ENCODE measurements at places on chromosomes 2 and 18. TPM values are rescaled to one million over a fixed set of nuclear protein-coding genes. Genes with fewer than 3 reads are reported as not detected.

DNA sequence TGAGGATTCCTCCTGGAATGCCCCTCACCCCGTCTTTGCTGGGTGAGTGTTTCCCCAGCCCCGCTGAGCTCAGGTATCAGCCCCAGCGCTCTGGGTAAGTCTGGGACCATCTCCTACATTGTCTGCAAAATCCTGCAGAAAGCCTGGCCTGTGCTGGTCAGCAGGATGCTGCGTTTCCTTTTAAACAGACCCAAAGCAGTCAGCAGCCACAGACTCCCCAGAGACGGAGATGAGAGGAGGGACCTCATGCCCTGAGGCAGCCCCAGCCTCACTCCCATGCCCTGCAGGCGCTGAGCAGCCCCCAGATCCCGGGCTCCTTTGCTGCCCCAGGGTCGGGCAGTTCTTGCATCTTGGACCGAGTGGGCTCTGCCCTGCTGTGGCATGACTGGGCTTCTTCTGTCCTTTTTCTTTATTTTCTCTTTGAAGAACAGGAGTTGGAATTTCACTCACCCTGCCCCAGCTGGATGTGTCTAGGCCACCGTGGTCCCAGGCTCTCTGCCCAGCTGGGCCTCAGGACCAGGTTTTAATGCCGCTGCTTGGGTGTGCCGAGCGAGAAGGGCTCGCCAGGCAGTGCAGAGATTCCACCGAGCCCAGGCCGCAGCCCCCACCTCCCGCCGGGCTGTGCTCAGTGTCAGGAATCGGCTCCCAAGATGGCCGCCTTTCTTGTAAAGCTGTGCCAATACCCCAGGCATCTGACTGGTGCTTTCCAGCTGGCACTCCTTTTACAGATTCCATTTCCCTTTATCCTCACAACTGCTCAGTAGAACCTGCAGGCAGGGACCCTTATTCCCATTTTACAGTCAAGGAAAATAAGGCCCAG is 43.6 kb downstream of the ODC1 start:
- DNase-seq, result no peak

DNA sequence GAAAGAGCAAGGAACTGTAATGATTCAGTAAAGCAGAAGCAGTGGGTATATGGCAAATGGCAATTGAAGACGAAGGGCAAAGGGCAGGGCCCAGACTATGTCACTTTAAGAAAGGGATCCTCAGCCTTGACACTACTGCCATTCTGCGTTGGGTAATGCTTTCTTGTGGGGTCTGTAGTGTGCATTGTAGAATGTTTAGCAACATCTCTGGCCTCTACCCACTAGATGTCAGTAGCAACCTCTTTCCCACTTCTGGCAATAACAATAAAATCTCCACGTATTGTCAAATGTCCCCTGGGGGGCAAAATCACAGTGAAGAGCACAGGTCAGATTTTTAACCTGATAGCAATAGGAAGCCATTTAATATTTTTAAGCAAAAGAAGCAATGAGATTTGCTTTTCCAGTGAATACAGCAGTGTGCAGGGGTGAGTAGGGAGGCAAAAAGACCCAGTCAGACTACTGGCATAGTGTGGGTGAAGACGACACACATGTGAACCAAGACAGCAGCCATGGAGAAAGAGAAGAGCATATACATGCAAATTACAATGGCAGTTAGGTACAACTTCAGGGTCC is 209.5 kb downstream of the DYM start:
- no peak for DNase-seq

DNA sequence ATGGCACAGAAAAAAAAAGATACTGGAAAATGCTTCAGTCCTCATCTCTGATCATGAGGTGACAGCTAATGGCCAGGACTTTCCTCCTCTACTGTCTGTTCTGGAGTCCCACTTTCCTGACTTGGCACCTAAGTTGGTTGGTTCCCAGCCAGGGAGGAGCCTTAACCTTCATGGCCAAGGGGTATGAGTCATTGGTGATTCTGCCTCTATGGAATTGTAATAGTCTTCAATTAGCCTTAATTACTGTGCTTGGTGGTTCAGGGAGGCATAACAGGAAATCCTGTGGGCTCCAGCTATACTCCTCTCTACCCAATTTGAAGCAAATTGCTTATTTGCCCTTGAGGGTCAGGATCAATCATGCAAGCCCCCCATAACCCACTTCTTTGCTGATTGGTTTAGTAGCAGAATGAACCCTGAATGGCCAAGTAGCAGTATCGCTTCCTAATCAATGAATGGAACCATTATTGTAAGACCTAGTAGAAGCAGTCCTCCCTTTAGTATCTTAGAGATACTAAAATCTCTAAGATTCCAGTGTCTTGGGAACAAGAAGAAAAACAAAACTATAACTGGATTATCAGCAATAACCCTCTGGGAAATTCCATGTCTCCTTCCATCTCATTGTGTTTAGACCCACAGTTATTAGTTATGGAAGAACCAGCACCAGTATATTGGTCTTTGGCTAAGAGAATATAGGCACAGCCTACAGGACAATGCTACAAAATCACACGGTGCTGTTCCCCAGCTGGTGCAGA is 109.0 kb downstream of the COL6A3 start:
- DNase-seq, result no peak

GRCh38 chr2:65360441-65360840 is 72.0 kb downstream of the SPRED2 start:
- DNase-seq, result no peak

DNA sequence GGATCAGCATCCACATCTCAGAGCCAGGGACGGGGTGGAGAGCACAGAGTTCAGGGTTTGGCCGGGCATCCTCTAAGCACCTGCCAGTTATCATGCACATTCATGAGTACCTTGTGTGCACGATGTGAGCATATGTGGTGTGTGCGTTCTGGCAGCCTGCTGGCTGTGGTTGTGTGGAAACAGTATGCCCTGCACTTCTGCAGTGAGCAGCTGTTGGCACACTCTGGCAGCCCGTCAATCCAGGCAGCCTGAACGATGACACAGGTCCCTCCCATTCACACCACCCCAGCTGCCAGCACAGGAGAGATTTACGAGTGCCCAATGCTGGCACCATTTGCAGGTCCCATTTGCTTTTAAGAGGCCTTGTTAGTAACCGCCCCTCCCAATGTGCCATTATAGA is 74.2 kb downstream of the CD8B2 start:
- no peak for DNase-seq

DNA sequence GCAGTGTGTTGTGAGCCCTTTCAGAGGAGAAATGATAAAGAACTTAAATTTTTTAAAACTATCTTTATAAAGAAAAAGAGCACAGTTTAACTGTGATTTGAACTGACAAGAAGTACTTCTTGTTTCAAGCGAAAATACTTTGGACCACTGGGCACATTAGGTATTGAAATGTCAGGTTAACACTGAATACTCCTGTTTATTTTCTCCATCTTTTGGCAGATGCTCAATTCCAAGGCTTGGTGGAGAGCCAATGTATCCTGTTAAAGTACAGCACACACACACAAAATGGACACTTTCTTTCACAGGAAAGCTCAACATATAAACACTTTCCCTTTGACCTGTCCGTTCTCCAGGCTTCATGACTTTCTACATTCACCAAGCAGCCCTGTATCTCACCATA is 32.6 kb upstream of the SP3 start:
- DNase-seq, result no peak

GRCh38 chr2:66578054-66578686 is 143.2 kb downstream of the MEIS1 start:
- no peak for DNase-seq

- peak; percentile 47 for DNase-seq
Observed at GRCh38 chr2:37005118-37005868, 39.0 kb upstream of the STRN start.

DNA sequence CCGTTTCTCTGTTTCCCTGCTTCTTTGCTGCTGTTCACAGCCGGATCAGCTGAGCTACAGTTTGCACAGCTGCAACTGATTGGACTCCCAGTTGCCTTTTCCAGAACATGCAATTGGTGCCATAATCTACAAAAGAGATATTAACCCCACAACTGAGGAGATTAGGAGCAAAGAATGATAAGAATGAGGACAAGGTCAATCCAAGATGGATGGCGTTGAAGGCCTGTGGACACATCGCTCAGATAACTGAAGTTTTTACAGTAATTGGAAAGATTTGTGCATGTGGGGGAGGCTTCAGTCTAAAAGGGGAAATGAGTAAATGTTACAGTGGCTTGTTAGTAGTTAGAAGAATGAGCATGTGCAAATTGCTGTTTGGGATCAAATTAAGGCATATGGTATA is 263.2 kb downstream of the TGIF1 start:
- DNase-seq, result no peak

GRCh38 chr2:10267551-10268465 is 34.9 kb upstream of the HPCAL1 start:
- peak; percentile 89 for DNase-seq

GRCh38 chr2:162768656-162769055 is 69.9 kb downstream of the KCNH7 start:
- no peak for DNase-seq

DNA sequence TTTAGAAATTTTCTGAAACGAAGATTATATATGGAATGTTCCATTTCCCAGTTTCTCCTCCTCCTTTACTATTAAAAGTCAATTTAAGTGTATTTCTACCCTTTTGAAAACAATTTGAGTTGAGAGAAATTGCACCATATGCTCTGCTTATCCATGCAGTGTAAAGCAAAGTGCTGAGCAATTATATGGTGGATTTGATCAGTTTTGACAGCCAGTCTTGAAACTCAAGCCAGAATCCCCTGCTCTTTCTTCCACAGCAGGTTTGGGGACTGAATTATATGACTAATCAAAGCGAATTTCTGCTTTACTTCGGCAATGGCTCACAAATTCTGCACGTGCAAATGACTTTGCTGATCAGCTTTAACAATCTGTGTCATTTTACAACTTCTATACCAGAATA is 1183.6 kb downstream of the LRP1B start:
- no peak for DNase-seq

GRCh38 chr18:36589857-36590543 is 238.8 kb downstream of the TPGS2 start:
- no peak for DNase-seq

- no peak for DNase-seq
Observed at GRCh38 chr2:28142386-28142785, 250.3 kb upstream of the FOSL2 start.

- peak; percentile 71 for DNase-seq
Observed at GRCh38 chr2:9205963-9206948, at the start of gene ASAP2. Gene ASAP2 (plus strand): TSS chr2:9206812. CDS start chr2:9207105, 293 bp downstream.

DNA sequence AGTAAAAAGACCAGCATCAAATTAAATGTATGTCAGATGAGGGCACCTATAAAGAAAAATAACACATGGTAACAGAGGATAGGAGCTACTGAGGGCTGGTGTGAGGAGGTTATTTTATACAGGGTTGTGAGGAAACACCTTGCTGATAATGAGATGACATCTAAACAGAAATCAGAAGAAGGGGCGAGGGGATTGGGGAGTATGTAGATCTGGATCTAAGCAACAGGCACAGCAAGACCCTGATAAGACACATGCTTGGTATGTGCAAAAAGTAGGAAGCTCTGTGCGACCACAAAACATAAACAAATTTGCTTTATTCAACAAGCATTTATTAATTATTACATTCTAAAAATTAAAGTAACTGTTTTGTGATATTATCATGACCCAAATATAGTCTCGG is 295.4 kb downstream of the ZEB2 start:
- DNase-seq, result no peak

- DNase-seq, result no peak
Observed at GRCh38 chr2:215782295-215782694, 231.1 kb downstream of the MREG start.

GRCh38 chr2:165573534-165574461 is 104.3 kb downstream of the CSRNP3 start:
- DNase-seq, result peak; percentile 73

DNA sequence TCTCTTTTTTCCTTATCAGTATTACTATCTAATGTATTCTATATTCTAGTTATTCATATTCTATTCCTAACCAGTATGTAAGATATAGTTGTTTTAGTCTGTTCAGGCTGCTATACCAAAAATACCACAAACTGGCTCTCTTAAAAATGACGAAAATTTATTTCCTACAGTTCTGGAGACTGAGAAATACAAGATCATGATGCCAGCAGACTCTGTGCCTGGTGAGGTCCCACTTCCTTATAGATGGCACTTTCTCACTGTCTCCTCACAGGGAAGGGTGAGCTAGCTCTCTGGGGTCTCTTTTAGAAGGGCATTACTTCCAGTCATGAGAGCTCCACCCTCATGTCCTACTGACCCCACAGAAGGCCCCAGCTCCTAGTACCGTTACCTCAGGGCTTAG is 4.8 kb upstream of the ARHGAP15 start:
- DNase-seq, result no peak

DNA sequence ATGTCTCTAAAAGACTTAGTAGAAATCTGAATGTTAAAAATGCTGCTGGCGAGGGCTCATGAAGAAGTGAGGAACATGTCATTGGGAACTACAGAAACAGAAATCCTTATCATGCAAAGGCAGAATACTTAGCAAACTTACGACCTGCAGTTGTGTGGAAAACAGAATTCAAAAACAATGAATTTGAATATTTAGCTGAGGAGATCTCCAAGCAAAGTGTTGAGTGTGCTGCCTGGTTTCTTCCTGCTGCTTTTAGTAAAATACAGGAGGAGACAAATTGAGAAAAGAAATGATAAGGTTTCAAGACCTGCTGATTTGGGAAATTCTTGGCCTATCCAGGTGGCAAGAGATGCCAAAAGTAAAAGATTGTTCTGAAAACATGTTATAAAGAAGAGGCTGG is 38.5 kb downstream of the METTL4 start:
- DNase-seq, result no peak

- peak; percentile 86 for DNase-seq
Observed at GRCh38 chr2:37890893-37891495, 34.1 kb upstream of the RMDN2 start.

The PCARE gene
- not detected for total RNA-seq

The SPR gene
- 129 TPM for total RNA-seq

The KLHL41 gene
- total RNA-seq, result 0.37 TPM

The CCNYL1 gene
- total RNA-seq, result 19.9 TPM

The OR6B3 gene
- total RNA-seq, result not detected
